Hypothalamus (tissue), 51 donors: ENCODE measurements at places on chromosomes 13 and 19.
A peak's percentile ranks its signal among the peaks of the same experiment; 100 is the strongest.

GRCh38 chr19:30566681-30567420 is 194.7 kb downstream of the ZNF536 start:
- DNase-seq: no peak

DNA sequence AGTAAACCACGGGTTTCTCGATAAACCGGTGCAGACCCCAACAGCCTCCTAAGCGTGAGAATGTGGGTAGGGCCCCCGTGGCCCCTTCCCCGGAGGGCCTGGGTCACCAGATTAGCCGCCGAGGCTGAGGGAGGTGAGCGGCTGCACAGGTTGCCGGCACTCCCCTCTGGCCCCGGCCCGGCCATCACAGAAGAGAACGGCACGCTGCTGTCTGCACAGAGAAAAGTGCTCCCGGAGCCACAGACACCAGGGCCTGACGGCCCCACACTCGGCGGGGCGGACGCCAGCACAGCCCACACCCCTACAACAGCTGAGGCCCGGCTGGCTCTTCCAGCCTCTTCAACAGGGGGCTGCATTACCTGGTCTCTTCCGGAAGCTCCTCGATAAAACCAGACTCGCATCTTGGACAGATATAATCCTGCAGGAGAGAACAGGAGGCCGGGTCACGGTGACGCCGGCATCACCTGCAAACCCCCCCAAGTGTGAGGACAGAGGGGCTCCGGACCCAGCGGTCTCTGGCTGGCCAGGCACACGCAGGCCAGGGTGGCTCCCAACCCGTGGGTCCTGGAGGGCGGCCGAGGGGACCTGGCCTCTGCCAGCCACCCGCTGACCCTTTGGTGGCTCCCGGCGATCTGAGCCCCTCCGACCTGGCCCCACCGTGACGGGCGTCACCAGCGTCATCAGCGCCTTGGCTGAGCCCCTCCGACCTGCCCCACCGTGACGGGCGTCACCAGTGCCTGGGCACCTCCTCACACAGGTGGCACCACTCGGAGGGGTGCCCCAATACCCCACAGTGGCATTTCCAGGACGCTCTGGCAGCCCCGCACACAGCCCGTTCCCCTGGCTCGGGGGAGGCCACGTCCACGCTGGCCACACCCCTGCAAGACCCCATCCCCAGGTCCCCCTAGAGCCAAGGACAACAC is 10.3 kb downstream of the RNF126 start:
- no peak for DNase-seq

GRCh38 chr19:13151605-13152355 is 1.6 kb downstream of the IER2 start:
- DNase-seq: peak; percentile 82

GRCh38 chr19:39997638-39998216 is 867 bp downstream of the ZNF546 start:
- no peak for DNase-seq

- no peak for DNase-seq
These were observed 2.4 kb downstream of the HSPH1 start for GRCh38 chr13:31159306-31159705.

GRCh38 chr13:67071918-67072598 is 158.1 kb downstream of the PCDH9 start:
- no peak for DNase-seq
